ENCODE measurements at places on chromosomes 13 and 19. TPM values are rescaled to one million over a fixed set of nuclear protein-coding genes. Genes with fewer than 3 reads are reported as not detected.

GRCh38 chr13:73189776-73190175 is 131.0 kb downstream of the KLF5 start:
- DNase-seq: no peak

DNA sequence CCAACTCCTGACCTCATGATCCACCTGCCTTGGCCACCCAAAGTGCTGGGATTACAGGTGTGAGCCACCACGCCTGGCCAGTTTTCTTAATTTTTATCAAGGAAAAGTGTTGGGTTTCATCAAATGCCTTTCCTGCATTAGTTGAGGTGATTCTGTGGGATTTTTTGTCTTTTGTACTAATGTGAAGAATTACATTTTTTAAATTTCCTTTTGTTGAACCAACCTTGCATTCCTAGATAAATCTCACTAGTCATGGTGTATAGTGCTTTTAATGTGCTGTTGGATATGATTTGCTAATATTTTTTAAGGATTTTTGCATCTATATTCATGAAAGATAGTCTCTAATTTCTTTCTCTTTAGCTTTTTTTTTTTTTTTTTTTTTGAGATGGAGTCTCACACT is 2.4 kb upstream of the ZNF560 start:
- DNase-seq: no peak

DNA sequence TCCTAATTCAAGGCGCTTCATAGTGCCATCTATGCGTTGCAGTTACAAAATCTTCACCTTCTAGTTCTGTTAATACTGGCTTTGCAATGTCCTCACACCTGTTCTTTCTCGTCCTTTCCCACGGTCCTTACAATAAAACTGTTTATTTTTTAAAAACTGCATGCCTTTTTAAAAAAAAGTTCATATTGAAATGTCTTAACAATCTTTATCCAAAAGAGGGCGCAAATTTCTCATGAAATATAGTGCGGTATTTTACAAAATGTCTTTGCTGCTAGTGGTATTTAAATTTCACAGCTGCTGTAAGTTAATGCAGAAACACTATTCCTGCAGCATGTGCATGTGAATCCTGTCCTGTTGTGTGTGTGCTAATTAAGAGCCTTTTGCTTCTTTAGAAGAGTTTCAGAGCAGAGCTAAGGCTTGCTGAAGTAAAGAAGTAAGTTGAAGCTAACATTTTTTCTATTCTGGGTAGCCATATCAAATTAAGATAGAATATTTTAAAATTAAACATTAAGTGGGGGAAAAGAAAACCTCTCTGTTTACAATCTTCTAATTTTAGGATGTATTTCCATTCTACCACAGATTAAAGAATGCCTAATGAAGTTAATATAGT is 15.8 kb upstream of the CLDN10 start:
- no peak for DNase-seq

DNA sequence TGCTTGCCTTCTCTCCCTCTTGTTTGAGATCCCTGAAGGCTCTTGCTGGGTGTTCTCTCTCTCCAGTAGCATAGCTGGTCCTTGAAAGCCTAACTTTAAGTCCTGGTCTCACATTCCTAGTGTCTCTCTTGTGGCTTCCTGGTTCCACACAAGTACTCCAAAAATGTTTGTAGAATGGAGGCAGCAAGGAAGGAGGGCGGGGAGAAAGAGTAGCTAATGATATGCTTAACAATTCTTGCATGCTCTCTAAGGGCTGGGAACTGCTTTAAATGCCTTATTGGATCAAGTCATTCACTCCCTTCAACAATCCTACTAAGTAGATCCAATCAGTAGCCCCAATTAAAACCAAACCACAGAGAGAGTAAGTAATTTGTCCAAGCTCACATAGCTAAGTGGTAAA is 357.3 kb downstream of the KLF5 start:
- DNase-seq: no peak

- DNase-seq: no peak
Measured at GRCh38 chr13:107770541-107770940, 444.8 kb downstream of the LIG4 start.

- DNase-seq: no peak
Measured at GRCh38 chr19:33377586-33378475, 4.3 kb downstream of the CEBPG start.

GRCh38 chr19:12580180-12580694 is 29.0 kb upstream of the ZNF564 start:
- peak; percentile 3 for DNase-seq

GRCh38 chr13:28805193-28805819 is 14.8 kb upstream of the MTUS2 start:
- DNase-seq: peak; percentile 59

GRCh38 chr19:2926341-2927031 is 18.3 kb downstream of the ZNF77 start:
- DNase-seq: no peak

- no peak for DNase-seq
Measured at GRCh38 chr19:41426952-41427646, at the start of gene B3GNT8. Gene B3GNT8 (minus strand): TSS chr19:41427374. CDS start chr19:41426778, 596 bp downstream.

GRCh38 chr13:73341748-73342147 is 282.9 kb downstream of the KLF5 start:
- no peak for DNase-seq

GRCh38 chr13:27794921-27795717 is 2.8 kb downstream of the GSX1 start:
- no peak for DNase-seq

- peak; percentile 77 for DNase-seq
Measured at GRCh38 chr19:1568320-1569019, at the start of gene MEX3D. Gene MEX3D (minus strand): TSS chr19:1568325. CDS start chr19:1568058, 267 bp downstream.

DNA sequence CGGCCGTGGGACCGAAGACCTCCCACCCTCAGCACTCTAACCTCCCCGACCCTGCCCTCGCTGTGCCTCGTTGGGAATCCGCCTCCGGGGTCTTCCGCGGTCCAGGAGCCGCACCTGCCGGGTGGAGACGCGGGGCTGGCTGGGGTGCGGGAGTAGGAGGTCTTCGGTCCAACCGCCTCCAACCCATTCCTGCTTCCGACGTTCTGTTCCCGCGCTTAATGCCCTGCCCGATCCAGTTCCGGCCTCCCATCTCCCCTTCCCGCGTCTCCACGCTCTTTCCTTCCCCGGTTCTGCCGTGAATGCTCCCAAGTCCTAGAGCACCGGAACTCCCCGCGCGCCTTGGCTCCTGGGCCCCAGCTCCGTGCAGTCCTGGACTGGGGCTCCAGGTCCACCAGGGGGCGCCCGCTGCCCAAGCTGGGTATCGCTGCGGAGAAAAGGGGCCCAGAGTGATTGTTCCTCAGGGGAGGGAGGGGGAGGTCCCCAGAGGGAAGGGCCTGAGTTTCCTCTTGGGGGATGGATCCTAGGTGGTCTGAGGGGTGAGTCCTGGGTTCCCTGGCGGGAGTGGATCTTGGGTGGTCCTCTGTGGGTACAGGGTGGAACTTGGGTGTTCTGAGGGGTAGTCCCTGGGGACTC is 14.1 kb upstream of the TNFSF9 start:
- DNase-seq: peak; percentile 84

GRCh38 chr13:32589471-32589870 is 3.2 kb downstream of the PDS5B start:
- no peak for DNase-seq

GRCh38 chr13:37870895-37871550 is 1.5 kb upstream of the TRPC4 start:
- no peak for DNase-seq

- DNase-seq: no peak
Measured at GRCh38 chr13:101144808-101145419, 271.4 kb downstream of the NALCN start.

DNA sequence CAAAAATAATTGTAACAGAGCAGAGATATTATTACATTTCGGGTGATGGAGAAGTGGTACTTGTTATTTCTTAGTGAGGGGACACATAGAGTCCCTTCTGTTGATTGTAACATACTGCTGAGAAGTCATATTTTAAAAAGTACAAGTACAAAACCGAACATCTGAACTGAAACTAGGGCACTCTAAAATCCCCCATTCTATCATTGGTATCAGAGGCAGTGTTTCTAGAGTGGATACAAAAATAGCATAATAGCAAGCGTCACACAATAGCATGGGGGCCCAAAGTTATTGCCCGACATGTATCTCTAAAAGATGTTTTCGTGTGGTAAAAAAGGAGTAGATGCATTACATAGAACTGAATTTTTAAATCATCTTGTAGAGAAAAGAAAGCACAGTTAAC is 502.1 kb upstream of the SLC10A2 start:
- no peak for DNase-seq

DNA sequence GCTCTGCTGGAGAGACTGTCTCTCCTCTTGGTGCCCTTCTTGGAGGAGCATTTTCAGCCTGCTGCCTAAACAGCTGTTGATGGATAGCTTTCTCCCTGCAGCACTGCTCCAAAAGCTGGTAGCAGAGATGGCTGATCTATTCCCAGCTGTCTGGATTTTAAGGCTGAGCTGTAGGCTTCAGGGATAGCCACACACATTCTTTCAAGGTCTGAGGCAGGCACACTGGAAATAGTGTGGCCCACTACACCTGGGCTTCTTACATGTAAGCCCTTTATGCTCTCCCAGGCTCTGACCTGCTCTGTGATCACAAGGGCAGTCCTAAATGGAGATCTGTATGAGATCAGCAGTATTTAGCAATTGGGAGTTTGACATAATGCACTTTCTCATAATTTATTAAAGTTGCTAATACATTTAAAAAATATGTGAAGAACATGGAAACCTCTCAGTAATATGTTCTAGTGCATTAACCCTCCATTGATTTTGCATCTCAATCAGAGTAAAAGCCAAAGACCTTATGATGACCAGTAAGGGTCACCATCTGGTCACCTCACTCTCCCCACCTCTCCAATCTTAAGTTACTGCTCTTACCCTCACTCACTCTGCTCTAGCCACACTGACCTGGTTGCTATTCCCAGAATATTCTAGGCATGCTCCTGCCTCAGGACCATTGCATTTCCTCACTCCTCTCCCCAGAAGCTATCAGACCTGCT is 91.6 kb downstream of the MBNL2 start:
- no peak for DNase-seq

DNA sequence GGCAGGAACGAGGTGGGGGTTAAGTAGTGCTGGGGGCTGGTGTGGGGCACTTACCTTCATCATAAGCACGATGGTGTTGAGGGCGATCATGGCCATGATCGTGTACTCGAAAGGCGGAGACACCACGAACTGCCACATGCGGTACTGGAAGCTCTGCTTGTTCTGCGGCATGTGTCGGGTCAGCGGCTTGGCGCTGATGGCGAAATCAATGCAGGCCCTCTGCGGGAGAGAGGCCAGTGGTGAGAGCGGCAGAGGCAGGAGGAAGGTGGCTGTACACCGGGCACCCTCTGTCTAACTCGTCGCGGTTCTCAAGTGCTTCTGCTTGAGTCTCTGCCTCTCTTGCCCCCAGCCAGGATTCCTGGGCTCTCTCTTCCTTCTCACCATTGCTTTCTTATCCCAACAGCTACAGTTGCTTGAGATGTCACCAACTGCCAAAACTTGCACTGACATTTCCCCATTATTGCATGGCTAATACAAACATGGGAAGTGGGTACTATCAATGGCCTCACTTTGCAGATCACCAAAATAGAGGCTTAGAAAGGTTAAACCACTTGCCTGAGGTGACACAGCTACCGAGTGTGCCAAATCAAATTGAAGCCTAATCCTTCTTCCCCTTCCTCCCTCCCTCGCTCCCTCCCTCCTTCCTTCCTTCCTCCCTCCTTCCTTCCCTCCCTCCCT is 105.0 kb downstream of the IER2 start:
- no peak for DNase-seq

GRCh38 chr13:113616281-113616906 is 31.8 kb downstream of the TFDP1 start:
- no peak for DNase-seq

GRCh38 chr19:39497996-39498797 is 550 bp upstream of the DLL3 start:
- DNase-seq: no peak

DNA sequence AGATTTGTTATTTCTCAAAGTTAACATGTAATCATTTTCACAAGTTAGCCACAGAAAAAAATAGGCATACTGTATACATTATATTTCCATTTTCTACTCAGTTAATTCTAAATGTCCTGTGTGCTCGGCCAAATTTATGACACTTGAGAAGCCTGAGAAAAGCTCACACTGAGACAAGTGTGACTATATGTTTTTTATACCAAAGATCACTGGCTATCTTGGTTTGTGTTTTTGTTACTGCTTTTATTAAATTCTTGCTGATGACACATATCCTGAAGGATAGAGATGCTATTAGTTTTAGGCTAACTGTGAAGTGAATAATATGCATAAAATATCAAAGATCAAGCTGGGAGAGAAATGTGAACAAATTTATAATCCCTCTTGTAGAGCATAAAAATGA is 49.3 kb upstream of the IL17D start:
- no peak for DNase-seq

- no peak for DNase-seq
Measured at GRCh38 chr13:93867481-93867880, 612.0 kb downstream of the DCT start.

GRCh38 chr19:38975214-38975860 is at the start of gene FBXO17:
Gene FBXO17 (minus strand): TSS chr19:38975742. CDS start chr19:38950319, 25,423 bp downstream.
- DNase-seq: peak; percentile 81

GRCh38 chr13:99351772-99352171 is 44.6 kb upstream of the GPR183 start:
- DNase-seq: no peak

DNA sequence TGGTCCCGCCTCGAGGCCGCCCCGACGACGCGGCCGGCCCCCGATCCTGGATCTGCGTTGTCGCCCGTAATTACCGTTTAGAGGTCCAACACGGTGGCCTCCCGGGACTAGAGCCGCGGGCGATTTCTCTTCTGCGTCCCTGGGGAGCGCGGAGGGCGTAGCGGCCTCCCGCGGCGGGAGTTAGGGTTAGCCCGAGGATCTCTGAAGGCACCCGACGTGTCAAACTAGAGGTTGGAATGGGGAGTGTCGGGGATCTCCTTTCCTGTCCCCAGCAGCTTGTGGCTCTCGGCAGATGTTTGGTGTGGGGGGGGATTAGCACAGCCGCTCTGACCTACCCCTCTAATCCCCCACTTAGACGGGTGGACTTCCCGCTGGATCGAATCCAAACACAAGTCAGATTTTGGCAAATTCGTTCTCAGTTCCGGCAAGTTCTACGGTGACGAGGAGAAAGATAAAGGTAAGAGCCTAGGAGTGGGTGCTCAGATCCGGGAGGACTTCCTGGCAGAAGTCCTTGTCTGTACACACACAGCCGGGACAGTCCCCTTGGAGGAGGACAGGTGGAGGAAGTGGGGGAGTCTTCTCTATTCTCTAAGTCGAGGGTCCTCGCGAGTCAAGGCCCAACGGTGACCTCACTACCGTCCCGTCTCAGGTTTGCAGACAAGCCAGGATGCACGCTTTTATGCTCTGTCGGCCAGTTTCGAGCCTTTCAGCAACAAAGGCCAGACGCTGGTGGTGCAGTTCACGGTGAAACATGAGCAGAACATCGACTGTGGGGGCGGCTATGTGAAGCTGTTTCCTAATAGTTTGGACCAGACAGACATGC is 581 bp downstream of the CALR start:
- DNase-seq: peak; percentile 64

- no peak for DNase-seq
Measured at GRCh38 chr13:54775501-54776191, 1747.0 kb downstream of the OLFM4 start.

The PNMA8B gene
- total RNA-seq: 0.35 TPM

The CBY2 gene
- total RNA-seq: not detected

The SAFB gene
- 48.6 TPM for total RNA-seq

The SIGLEC12 gene
- total RNA-seq: 0.20 TPM

The GPR108 gene
- total RNA-seq: 28.8 TPM

The DOHH gene
- total RNA-seq: 5.5 TPM

The ARHGEF1 gene
- 37.4 TPM for total RNA-seq

The GCDH gene
- total RNA-seq: 109 TPM

The DHDH gene
- total RNA-seq: 0.23 TPM

The ZNF792 gene
- 2.9 TPM for total RNA-seq

The MIA gene
- total RNA-seq: 0.43 TPM

The NLRP7 gene
- total RNA-seq: not detected

The ICAM3 gene
- 38.6 TPM for total RNA-seq

The ICAM4 gene
- total RNA-seq: 0.15 TPM
